Muscle of back (tissue), 13 donors: ENCODE measurements at places on chromosomes 12 and 14. TPM values are rescaled to one million over a fixed set of nuclear protein-coding genes. Genes with fewer than 3 reads are reported as not detected.

The HHIPL1 gene
- polyA plus RNA-seq = 1.9 TPM

The NAV3 gene
- polyA plus RNA-seq = 16.6 TPM

The SLC4A8 gene
- 1.2 TPM for polyA plus RNA-seq

The FOXA1 gene
- polyA plus RNA-seq = 0.27 TPM

The SINHCAF gene
- polyA plus RNA-seq = 42.5 TPM

The ANO2 gene
- 2.4 TPM for polyA plus RNA-seq

The RND1 gene
- polyA plus RNA-seq = 0.40 TPM

The KLHL33 gene
- 1.3 TPM for polyA plus RNA-seq

The TAS2R30 gene
- 0.11 TPM for polyA plus RNA-seq

The MORN3 gene
- polyA plus RNA-seq = 0.64 TPM

The GPR84 gene
- 0.08 TPM for polyA plus RNA-seq

The MGAT4C gene
- polyA plus RNA-seq = 0.45 TPM

The STXBP6 gene
- 14.4 TPM for polyA plus RNA-seq

The ACVR1B gene
- 10.3 TPM for polyA plus RNA-seq

The FOXG1 gene
- 0.12 TPM for polyA plus RNA-seq

The TXNDC16 gene
- polyA plus RNA-seq = 8.0 TPM

The PTCSC3 gene
- not detected for polyA plus RNA-seq

The FBXO34 gene
- polyA plus RNA-seq = 19.7 TPM

The WSCD2 gene
- 3.9 TPM for polyA plus RNA-seq

The WDR20 gene
- 27.0 TPM for polyA plus RNA-seq

The KLHDC1 gene
- 4.2 TPM for polyA plus RNA-seq

The DERA gene
- 35.6 TPM for polyA plus RNA-seq

The NELL2 gene
- 12.3 TPM for polyA plus RNA-seq

The PCED1B gene
- polyA plus RNA-seq = 0.75 TPM

The CYP27B1 gene
- polyA plus RNA-seq = 0.48 TPM

The NKX2-1 gene
- polyA plus RNA-seq = not detected

The IFNG-AS1 gene
- polyA plus RNA-seq = 0.59 TPM

The RASSF9 gene
- 2.5 TPM for polyA plus RNA-seq

The CLEC1B gene
- 0.30 TPM for polyA plus RNA-seq

The KRT74 gene
- polyA plus RNA-seq = 0.12 TPM

The ACOT6 gene
- polyA plus RNA-seq = not detected

The PPP1R1A gene
- polyA plus RNA-seq = 49.4 TPM

The KCTD10 gene
- 31.0 TPM for polyA plus RNA-seq

The BEGAIN gene
- 2.8 TPM for polyA plus RNA-seq

The FAM181A gene
- polyA plus RNA-seq = not detected

The ADCY6 gene
- 37.0 TPM for polyA plus RNA-seq

The ANKRD33 gene
- not detected for polyA plus RNA-seq

The SYCP3 gene
- 0.20 TPM for polyA plus RNA-seq

The SMOC1 gene
- polyA plus RNA-seq = 10.8 TPM

The MGP gene
- polyA plus RNA-seq = 306 TPM

The GUCY2C gene
- 0.25 TPM for polyA plus RNA-seq

The FIGNL2 gene
- 0.71 TPM for polyA plus RNA-seq

The CPNE6 gene
- polyA plus RNA-seq = not detected

The AKAP6 gene
- polyA plus RNA-seq = 52.5 TPM

The HOXC6 gene
- 10.1 TPM for polyA plus RNA-seq

The SOAT2 gene
- 0.35 TPM for polyA plus RNA-seq

The DYRK4 gene
- polyA plus RNA-seq = 15.5 TPM
